ENCODE measurements at places on chromosomes 11 and 22.

- no peak for DNase-seq
Measured at GRCh38 chr11:36404831-36405230, 105.2 kb downstream of the TRAF6 start.

DNA sequence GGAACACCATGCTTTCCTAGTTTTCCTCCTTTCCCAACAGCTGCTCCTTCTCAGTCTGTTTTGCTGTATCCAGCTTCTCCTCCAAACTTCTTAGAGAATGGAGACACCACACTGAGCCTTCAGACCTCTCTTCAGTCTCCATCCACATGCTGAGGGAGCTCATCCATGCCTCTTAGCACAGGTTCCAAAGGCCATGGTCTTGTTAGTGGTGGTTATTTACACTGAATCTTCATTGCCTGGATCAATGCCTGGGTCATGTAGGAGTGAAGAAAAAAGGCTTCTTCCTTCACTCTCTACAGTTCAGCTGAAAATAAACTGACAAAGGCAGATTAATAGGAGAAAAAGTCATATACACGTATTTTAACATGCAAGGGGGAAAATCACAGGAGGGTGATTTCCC, 3.1 kb upstream of the SAA4 start:
- DNase-seq: no peak

DNA sequence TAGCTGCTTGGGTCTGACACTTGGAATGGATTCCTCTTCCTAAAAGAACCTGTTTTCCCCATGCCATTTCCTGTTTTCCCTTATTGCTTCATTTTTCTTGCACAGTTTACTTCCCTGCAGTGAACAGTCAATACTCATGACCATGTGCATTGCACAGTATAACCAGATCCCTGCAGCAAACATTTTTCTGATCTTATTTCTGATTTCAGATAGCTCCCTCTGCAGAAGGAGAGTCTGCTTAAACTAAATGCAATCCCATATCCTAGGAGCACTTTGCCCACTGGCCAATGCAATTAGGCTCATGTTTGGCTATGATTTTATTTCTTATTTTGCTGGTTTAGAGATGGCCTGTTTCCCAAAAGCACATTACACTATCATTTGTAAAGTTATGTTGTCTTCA, 96.7 kb upstream of the CD44 start:
- no peak for DNase-seq

DNA sequence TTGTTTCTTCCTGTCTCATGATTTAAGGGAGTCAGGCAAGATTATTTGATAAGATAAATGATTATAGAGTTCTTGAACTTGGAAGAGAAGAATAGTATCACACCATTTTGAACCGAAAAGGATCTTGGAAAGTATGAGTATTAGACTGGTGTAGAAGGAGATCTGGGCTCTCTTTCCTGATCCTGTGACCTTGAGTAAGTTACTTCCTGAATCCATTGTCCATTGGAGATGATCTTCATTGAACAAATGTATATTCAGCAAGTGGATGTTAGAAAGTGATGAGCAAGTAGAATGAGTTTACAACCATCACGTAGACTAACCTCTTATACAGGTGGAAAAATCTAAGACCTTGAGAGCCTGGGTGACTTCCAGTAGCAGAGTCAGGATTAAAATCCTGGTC, 2.0 kb downstream of the ACO2 start:
- DNase-seq: no peak

GRCh38 chr22:42439021-42439567, 6.9 kb upstream of the NFAM1 start:
- no peak for DNase-seq

DNA sequence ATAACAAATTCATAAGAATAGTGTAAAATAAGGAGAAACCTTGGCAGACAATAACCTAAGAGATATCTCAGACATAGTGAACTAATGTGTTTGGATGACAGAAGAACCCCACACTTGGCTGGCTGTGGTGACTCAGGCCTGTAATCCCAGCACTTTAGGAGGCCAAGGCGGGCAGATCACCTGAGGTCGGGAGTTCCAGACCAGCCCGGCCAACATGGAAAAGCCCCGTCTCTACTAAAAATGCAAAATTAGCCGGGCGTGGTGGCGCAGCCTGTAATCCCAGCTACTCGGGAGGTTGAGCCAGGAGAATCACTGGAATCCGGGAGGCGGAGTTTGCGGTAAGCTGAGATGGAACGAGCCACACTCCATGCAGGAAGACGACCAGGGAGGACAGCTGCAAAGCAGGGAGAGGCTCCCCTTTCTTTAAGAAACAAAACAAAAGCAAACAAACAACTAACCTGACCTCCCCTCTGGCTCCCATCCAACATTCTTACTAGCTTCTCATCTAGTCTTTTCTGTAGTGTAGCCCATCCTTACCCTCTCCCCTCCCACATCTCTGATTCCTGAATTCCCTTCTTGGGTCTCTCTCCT, 84.2 kb downstream of the ZNF280B start:
- DNase-seq: no peak

- DNase-seq: no peak
Measured at GRCh38 chr11:130617001-130617400, 168.6 kb downstream of the ADAMTS15 start.

DNA sequence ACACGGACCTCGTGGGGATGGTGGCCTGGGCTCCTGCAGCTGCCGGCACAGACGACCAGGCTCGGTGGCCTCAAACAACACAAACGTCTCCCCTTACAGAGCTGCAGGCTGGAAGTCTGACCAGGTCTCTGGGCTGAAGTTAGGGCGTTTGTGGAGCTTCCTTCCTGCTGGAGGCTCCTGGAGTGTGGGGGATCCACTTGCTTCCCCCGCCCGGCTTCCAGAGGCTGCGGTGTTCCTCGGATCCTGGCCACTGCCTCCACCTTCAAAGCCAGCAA, 313.5 kb downstream of the CTTN start:
- DNase-seq: no peak

- no peak for DNase-seq
Measured at GRCh38 chr11:26599425-26599824, 27.4 kb upstream of the MUC15 start.

GRCh38 chr11:75673977-75674582, 5.2 kb upstream of the MAP6 start:
- no peak for DNase-seq

DNA sequence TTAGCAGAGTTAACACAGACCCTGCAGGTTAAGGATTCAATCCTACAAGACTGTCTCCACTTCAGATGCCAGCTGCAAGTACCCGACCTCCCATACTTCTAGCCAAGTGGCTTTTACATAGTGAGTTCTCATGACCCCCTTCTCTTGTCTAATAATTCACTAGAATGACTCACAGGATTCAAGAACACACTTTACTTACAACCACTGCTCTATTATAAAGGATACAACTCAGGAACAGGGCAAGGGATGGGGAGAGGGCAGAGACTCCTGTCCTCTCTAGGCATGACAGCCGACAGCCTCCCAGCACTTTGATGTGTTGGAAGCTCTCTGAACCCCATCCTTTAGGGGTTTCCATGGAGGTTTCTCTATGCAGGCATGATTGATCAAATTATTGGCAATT, 60.0 kb downstream of the MYO18B start:
- DNase-seq: no peak

GRCh38 chr22:42820045-42820763, 36.9 kb downstream of the ARFGAP3 start:
- DNase-seq: no peak

DNA sequence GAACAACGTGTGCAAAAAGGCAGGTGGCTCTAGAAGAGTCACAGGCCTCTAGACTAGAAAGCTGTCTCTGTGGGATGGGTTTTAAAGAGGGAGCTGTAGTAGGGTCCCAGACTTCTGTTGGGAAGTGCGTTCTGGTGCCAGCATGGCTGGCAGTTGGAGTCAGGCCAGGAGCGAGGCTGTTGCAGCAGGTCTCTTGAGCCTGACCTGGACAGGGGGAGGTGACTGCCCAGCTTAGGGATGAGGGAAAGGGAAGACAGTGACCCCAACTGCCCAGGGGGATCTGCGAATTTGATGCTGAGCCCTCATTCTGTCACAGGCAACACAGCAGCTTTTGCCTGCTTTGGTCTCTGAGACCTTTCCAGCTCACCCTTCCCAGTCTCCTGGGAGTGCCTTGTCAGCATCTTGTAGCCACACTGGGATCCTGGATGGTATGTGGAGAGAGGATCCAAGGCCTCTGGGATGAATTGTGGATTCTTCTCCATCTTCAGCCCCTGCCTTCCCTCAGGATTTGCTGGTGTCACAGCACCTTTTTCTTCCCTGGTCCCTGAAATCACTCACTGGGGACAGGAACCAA, 3.4 kb downstream of the TSKU start:
- no peak for DNase-seq

- no peak for DNase-seq
Measured at GRCh38 chr11:68010090-68011041, at the start of gene ALDH3B1. Gene ALDH3B1, plus strand, starts transcription at chr11:68010327. Its CDS starts 4,971 bp downstream, at chr11:68015298.

DNA sequence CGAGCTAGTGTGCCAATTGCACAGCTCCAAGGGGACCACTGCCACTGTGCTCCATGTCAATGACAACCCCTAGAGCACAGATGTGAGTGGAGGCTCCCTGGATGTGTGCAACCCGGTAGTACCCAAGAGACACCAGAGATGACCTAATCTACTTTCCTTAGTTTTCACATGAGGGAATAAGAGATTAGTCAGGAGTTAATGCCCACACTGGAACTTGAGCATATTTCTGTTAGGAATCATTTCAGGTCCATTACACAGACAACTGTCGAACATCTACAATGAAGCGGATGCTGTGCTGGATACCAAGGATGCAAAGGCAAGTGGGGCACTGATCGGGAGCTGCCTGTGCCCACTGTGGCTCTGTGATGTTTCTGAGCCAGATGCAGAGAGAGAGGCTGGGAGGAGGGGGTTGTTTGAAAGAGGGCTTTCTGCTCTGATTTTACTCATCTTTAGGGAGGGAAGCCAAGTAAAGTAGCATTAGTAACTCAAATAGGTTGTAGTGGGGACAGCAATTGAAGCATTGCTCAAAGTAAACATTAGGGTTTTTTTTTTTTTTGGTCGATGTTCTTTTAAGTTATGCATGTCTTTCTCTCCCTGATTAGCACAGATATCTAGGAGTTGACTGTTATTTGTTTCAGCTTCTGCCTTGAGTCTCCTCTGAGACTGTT, 82.5 kb upstream of the SORL1-AS1 start:
- DNase-seq: peak; percentile 29

GRCh38 chr11:131295986-131296385, 74.4 kb upstream of the NTM start:
- no peak for DNase-seq

DNA sequence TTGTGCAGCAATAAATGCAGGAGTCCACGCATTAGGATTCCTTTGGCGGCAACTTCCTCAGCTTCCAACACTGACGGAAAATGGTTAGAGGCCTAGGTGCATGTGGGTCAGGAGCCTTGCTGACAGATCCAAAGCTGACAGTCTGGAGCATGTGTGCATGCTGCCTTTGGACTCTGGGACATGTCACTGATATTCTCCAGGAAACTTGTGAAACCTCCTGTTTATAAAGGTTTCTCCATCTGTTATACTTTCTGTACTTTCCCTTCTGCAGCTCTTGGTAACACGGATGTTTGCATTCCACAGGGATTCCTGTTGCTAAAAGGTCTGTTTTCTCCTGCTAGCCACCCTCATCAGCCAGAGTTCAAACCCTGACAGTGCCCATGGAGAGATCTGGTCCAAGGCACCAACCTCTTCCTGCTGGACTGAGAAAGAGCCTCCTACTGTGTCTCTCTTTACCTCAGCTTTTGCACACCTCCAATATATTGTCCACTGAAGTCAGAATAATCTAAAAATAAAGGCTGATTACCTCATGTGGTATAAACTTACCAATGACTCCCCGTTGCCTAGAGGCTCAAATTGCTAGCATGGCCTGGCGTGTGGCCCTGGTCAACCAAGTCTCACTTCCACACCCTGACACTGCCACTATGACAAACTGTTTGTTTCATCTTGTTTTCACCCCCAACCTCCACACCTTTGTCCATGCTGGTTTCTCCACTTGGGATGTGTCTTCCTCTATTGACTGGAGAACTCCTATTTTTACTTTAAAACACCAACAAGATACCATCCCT, 31.1 kb upstream of the LYVE1 start:
- peak; percentile 67 for DNase-seq

- DNase-seq: no peak
Measured at GRCh38 chr22:36252754-36253522, at the start of gene APOL1. Gene APOL1, plus strand, starts transcription at chr22:36253133. Its CDS starts 1,823 bp downstream, at chr22:36254956.

DNA sequence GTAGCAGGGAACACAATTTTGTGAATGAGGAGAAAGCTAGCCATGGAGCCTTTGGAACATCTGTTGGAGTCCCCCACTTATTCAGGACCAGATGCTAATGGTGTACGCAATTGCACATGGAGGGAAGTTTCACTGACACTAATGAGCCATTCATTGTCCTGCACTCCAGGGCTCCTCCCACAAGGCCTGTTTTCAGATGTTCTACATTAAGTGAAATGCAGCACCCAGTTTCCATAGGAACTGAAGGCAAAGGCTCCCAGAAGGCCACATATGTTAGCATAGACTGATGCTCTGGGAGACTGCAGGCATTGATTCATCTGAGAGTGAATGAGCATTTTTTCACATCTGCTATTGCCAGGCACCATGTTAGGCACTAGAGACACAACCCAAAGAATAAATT, 399.5 kb downstream of the ETS1 start:
- no peak for DNase-seq

- no peak for DNase-seq
Measured at GRCh38 chr11:57946628-57947027, 77.1 kb upstream of the OR9Q1 start.

DNA sequence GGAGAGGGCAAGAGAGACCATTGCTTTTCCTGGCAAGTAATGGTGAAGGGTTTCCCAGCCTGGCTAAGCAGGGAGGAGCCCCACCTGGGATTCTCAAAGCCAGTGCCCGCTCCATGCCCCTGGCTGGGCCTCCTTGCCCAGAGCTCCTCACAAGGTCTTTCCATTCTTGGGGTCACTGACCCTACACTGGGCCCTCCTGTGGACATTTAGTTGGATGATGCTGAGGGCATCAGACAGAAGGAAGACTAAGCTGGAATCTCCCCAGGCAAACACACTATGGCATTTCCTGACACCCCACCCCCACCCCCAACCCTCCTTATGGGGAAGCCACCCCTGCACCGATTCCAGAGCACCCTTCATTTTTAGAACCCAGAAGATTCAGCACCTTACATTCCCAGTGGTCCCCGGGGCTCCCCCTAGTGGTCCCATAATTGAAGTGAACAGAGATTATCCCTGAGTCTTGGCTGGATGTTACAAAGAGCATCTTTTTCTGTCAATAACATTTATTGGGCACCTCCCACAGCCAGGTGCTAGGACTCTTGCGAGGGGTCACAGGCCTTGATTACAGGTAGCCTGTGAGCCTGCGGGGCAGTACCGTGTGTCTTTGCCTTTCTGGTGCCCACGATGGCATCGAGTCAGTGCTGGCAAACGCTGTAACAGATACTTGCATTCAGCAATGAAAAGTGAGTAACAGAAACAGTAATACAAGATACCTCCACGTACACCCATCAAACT, 548.5 kb downstream of the BUD13 start:
- DNase-seq: no peak

DNA sequence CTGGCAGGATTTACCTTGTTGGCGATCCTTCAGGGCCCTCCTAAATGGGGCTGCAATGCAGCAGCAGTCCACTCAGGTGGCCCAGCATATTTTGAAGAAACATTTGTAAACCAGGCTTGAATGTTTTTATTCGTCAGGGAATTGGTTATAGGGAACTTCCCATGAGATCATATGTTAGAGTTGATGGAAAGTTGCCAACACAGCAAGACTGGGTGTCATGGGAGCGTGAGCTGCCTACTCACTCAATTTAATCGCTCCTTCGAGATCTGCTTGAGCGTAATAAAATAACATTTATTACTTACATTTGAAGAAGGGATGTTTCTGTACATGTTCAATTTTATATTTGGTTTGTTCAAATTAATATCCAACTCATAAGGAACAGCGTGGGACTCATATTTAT, 19.4 kb downstream of the OR2AT4 start:
- no peak for DNase-seq

GRCh38 chr22:37419969-37420685, 7.2 kb downstream of the ELFN2 start:
- no peak for DNase-seq
